ENCODE measurements at places on chromosomes 6 and 20.

DNA sequence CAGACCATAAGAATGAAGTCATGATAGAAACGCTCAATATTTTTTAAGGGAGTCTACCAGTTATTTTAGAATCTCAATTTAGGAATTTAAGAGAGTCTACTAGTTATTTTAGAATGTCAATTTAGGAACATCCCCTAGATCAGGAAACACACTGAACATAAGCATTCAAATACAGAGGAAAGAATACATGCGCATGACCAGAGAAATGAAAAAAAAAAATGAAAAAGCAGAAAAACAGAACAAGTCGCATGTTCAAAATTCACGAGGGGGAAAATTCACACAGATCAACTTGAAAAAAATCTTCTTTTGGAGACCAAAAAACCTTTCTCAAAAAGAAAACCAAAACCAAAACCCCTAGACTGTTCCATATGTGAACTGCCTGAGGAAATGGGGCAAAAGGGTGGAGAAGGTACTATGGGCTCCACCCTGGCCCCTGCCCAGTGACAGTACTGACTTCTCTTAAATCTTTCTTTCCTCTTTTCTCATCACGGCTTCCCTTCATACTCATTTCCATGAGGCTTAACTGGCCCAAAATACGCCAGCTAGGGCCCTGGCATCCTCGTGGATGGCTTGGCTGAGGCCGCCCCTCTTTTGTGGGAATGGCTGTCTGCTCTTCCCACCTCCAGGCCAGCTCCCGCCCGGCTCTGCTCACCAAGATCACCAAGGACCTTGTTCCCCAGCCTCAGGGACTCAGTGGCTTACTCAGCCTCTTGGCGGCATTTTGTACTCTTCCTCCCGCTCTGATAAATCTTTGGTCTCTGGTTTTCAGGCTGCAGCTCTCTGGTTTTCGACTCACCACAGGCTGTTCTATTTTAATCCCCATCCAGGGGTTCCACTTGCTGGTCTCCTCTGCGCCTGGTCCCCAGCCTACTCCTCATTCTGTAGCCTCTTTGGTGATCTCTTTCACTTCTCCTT is 11.2 kb downstream of the ZBTB2 start:
- DNase-seq = no peak

GRCh38 chr6:73123632-73124329 is 101.5 kb downstream of the KHDC1L start:
- no peak for DNase-seq

GRCh38 chr6:24752917-24753492 is 21.7 kb upstream of the GMNN start:
- DNase-seq = no peak

DNA sequence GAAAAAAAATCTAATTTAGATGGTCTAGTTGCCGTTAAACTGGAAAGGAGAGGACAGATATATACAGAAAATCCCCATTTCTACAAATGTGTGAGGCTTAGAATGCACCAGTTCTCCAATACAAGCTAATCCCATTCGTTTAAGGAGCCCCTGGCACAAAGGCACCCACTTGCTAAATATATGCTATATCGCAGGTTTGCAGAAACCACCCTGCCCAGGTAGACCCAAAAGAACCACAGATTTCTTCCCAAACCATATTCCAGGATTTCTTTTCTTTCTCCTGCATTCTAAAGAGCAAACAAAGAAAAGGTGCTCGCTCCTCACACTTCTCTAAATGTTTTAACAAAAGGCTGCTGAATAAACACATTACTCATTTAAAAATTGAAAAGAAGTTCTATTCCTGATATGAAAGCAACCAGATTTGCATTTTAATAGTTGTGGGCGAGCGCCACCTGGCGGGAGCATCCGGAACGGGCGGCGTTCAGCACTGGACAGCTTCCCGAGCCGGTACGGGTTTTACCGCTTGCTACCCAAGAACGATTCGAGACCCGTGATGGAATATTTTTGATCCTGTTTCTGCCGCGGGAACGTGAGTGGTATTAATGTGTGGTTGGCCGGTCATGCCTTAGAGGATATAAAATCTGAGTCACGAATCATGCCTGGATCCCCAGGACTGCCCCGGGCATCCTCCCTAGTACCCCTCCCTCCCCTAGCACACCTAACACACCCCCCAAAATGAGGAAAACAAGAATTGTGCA is 2.1 kb downstream of the PTPRT start:
- peak; percentile 21 for DNase-seq

- DNase-seq = no peak
Measured at GRCh38 chr6:11744753-11745152, 33.9 kb downstream of the ADTRP start.

DNA sequence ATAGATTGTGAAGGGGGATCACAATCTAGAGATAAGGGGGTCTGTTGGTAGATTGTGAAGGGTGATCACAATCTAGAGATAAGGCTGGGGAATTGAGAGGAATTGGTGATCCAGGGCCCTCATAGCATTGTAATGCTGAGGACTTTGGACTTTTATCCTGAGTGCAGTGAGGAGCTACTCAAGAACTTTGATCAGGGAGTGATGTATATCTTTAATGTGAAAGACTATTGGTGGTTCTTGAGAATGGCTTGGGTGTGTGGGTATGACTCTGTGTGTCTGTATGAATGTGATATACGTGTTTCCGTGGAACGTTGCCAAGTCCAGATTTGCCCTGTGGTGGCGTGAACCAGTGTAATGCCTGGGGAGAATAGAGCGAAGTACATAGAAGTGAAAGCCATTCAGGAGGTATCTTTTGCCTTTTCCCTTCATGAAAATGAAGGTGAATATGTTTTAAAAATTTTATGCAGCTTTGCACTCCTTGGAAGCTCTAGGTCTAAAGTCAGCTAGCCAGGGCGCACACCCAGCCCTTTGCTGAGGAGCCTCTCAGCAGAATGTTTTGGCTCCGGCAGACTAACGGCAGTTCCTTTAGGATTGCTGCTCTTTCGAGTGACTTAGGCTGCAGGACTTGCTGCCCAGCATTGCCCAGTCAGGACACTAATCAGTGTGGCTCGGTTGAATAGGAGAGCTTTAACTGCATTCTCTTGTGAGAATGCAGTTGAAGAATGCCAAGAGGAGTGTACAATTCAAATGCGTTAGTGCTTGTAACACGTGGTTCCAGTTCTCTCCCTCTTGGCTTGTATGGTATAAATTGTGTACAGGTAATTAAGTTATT is 3.5 kb downstream of the ZFAND3 start:
- no peak for DNase-seq

DNA sequence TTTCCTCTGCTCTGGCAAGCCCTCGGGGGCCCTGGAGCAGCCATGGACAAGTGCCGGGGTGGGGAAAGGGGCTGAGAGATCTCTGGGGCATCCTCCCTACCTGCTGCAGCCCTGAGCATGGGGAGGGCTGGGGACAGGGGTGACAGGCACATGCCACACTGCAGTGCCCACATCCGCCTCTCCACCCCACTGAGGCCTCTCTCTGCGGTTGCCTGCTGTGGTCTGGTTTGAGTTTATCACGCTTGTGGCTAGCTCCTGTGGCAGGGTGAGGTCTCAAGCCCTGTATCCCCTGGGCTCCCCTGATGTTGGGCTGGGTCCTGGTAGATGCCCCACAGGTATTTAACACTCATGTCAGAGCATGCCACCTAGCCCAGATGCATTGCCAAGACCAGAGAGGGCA is 52.9 kb upstream of the MLN start:
- DNase-seq = no peak

GRCh38 chr6:10733863-10734262 is 11.0 kb downstream of the TMEM14C start:
- DNase-seq = no peak

DNA sequence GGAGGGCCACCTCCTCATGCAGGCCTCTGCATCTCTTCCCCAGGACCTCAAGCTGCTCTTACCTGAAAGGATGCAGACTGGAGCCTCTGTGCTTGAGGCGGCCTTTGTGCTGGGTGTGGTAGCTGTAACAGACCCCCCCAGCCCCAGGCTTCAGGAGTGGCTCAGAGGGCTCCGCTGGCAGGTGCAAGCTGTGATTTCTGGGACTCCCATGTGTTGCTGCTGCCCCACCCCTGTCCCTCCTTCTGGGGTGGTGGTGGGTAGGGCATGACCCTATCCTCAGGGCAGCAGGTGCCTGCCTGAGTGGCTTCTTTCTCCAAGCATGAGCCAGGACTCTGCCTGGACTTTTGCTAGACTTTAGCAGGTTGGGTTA is 121.2 kb downstream of the SULF2 start:
- DNase-seq = no peak

GRCh38 chr6:7154341-7155139 is 46.8 kb downstream of the RREB1 start:
- no peak for DNase-seq

GRCh38 chr6:53770780-53771249 is 24.0 kb upstream of the LRRC1 start:
- no peak for DNase-seq

DNA sequence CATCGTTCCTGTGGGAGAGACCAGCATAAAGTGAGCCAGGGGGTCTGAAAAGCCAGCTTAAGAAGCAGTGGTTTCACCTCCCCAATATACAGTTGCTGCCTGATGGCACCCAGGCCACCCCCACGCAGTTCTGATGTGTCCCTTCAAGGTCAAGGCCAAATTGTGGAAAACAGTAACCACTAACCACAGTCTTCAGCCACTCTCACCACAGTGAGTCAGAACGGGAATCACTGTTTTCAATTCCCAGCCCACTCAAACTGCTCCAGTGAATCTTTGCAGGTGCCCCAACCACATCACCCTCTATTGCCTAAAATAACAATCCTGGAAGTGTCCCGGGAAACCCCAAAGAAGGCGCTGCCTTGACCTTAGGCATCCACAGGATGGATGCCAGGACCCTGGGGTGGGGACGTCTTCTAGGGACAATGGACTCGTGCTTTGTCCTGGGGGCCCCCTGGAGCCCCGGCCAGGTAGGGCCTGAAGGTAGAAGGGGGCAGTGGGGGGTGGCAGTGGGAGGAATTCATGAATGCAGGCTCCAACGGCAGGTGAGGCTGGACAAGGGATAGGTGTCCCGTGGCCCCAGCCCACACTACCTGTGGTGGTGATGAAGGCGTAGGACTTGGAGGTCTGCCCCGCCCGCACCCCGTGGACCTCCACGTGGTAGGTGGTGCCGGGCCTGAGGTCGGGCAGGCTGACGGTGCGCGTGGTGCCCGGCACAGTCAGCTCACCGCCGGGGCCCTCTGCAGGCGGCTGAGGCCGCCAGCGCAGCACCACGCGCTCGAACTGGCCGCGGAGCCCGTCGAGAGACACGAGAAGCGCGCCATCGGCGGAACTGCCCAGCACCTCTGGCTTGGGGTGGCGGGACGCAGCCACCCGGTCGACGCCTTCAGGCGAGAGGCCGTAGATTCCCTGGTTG is 22.2 kb downstream of the TNXB start:
- no peak for DNase-seq
